ENCODE measurements at places on chromosomes 4 and X.

- DNase-seq = peak; percentile 96
These were observed 96.5 kb upstream of the ESX1 start for GRCh38 chrX:104351173-104351769.

- DNase-seq = no peak
These were observed 74.9 kb downstream of the METTL14 start for GRCh38 chr4:118760092-118760491.

- no peak for DNase-seq
These were observed 129.1 kb downstream of the COL4A6 start for GRCh38 chrX:108309144-108309543.

DNA sequence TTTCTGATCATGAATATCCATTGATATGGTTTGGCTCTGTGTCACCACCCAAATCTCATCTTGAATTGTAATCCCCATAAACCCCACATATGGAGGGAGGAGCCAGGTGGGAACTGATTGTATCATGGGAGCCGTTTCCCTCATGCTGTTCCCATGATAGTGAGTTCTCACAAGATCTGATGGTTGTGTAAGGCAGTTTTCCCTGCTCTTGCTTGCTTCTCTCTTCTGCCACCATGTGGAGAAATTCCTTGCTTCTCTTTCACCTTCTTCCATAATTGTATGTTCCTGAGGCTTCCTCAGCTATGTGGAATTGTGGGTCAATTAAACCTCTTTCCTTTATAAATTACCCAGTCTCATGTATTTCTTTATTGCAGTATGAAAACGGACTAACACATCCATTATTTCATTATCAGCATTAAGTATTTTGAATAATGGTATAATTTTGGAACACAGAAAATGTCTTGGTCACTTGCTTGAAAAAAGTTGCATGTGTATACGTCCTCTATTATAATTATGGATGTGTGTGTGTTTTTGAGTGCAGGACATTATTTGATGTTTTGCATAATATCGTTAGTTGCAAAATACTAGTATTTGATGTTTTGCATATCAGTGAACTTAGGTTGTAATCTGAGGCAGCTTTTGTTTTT, 334.6 kb downstream of the PCDH10 start:
- peak; percentile 60 for DNase-seq

DNA sequence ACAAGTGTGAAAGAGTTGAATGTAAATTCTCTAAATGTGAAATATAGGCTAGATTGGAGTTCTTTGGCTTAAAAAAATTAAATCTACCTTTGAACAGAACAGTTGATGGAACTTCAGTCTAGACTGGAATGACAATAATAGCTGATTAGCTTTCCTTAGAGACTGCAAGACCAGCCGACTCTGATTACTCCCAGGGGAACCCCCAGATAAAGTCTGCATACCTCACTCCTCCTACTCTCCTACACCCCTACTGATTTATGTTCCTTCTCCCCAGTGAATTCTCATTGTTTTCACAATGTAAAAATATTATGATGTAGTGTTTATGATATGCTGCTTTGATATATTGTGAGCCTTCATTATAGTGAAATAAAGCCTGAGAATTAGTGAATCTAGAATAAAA, 241.3 kb downstream of the CFAP299 start:
- peak; percentile 25 for DNase-seq

DNA sequence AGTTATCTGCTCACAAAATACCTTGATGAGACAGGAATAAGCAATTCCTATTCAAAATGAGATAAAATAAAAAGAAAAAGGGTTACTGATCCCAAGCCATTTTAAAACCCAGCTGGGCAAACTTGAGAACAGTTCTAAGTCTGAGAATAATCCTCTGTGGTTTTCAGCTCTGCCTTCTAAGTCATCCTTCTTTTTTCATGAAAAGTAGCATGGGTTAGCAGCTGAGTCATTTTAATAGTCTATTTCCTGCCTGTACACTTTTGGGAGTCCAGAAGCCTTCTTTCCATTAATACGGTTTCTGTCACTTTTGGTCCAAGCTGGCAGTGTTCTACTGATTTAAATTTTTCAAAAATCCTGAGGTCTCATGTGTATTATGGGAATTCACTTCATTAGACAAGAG, 374.3 kb downstream of the IQCM start:
- DNase-seq = peak; percentile 66

DNA sequence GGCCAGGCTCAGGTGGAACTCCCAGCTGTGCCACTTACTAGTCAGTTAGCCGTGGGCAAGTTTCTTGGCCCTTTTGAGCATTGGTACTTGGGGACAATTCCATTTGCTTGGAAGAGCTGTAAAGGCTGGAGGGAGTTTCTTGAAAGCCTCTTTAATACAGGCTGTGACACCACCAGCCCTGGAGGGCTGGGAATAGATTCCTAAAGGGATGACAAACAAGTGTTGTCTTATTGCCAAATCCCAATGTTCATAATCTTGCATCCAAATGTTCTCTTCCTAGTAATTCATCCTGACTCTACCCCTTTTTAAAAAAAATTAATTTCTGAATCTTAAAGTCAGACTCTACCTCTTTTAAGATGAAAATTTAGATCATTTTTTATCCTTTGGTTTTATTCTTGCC, 14.6 kb upstream of the MED28 start:
- DNase-seq = no peak

DNA sequence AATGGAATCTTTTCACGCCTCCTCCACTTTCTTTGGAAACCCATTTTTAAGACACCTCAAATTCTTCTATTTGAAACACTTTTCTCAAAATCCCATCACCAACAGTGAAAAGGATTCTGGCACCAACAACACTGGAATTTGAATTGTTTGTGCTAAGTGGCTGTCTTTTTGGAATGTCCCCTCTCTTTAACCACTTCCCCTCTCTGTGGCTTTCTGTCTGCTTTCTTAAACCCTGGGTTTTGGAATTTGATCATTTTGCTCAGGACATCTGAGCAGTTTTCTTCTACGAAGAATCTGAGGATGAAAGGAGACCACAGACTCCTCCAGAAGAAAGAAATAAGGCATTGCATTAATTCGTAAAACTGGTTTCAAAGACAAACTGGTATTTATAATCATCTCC, 89.0 kb downstream of the MXRA5 start:
- no peak for DNase-seq

- DNase-seq = no peak
These were observed 225.5 kb downstream of the ZNF674 start for GRCh38 chrX:46319750-46320149.

DNA sequence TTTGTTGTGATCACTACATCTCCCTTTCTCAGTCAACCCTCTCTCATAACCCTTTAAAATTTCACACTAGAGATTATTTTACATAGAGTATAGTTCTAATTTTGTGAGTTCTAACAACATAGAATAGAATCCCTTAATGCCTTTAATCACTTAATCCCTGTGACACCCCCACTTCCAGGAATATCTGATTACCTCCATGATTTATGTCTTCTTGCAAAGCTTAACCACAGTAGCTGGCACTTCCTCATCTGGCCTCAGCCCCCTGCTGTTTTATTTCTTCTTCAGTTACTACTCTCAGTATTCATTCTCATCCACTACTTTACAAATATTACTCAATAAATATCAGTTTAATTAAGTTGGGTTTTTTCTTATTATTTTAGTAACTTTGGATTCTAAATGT, 340.9 kb downstream of the CENPC start:
- DNase-seq = no peak

DNA sequence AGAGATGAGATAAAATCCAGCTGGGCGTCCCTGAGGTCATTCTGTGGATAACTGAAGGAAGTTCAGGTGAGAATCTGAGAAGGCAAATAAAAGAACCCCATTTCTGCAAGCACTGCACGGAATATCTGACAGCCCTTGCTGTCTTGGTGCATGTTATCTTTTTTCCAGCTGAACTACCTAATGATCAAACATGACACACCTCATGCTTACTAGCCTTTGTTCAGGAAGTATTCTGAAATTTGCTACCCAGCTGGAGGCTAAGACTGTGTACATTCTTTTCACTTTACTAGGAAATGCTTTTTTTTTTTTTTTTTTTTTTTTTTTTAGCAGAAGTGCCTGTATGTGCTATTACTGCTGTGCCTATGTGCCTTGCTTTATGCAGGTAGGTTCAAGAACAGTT, 718.1 kb downstream of the SMARCA1 start:
- no peak for DNase-seq

GRCh38 chrX:67717571-67717970, 173.8 kb downstream of the AR start:
- DNase-seq = no peak

- DNase-seq = no peak
These were observed 944.7 kb upstream of the NDST4 start for GRCh38 chr4:116058129-116058528.

- DNase-seq = no peak
These were observed 47.0 kb downstream of the SCLT1 start for GRCh38 chr4:129046055-129046959.

DNA sequence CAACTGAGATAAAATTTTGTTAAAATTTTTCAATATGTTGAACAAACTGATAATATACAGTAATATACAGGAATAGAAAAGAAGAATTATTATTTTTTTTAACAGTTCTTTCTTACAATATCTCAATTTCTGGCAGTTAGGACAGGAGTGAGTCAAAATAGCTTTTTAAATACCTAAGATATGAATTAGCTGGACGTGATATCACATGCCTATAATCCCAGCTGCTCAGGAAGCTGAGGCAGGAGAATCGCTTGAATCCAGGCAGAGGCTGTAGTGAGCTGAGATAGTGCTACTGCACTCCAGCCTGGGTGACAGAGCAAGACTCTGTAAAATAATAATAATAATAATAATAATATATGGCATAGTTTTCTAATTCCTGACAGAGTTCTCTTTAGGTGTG, 1039.3 kb downstream of the STPG2 start:
- no peak for DNase-seq

DNA sequence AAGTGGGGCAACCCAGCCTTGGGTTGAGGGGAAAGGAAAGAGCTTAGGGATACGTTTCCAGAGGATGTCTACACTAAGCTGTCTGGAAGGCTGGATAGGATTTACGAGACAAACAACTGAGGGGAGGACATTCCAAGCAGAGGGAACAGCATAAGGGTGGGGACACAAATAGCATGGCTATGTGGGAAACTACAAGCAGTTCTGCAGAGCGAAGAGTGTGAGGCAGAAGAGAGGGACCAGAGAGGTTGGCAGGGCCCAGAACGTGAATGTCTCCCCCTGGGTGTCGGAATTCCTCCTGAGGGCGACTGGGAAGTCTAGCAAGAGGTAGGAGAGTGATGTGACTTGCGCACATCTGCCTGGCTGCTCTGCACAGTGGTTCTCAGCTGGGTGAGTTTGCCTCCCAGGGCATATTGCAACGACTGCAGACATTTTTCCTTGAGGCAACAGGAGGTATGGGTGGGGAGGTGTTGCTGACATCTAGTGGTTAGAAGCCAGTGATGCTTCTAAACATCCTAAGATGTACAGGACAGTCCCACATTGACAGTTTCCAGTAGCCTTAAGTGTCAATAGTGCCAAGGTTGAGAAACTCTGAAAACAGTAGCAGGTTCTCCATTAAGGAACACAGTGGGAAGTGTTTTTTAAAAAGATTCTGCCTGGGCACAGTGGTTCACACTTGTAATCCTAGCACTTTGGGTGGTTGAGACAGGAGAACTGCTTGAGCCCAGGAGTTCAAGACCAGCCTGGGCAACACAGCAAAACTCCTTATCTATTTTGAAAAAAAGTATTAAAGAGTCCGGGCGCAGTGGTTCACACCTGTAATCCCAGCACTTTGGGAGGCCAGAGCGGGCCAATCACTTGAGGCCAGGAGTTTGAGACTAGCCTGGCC, 9.2 kb downstream of the NDUFA1 start:
- DNase-seq = peak; percentile 57

DNA sequence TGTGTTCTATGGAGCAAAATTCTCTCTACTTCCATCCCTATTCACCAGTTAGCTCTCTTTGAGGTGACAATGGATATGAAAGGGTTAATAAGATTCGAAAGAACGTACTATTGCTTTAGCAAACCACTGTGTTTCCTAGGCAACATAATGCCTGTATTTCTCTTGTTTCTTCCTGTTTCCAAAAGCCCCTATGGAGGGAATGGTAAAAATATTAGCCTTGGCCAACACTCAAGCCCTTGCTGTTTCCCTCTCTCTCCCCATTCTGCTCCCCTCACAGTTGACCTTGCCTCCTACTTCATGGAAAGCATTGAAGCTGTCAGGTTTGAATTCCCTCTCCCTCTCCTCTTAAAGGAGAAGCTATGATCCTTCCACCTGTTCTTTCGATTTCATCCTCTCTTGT, 9.6 kb upstream of the PGRMC1 start:
- no peak for DNase-seq

GRCh38 chrX:100048156-100048555, 361.9 kb downstream of the PCDH19 start:
- DNase-seq = no peak

DNA sequence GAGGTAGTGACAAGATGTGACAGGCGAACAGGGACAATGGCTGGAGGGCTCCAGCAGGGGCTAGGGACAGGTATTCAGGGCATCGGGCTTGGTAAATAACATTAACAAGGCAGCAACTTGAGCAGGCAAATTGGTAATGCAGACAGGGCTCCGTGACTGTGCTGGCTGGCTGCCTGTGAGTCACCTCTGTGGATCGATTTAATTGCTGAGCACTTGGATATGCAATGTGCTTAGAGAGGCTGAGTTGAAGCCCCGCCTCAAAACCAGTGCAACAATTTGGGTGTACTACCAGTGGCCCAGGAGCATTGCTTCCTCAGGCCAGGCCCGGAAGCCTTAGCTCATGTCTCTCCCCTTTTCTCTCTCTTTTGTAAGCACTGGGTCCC, 19.5 kb downstream of the CNGA2 start:
- DNase-seq = peak; percentile 26

- DNase-seq = peak; percentile 33
These were observed 108.4 kb downstream of the ANTXR2 start for GRCh38 chr4:79964400-79965211.

DNA sequence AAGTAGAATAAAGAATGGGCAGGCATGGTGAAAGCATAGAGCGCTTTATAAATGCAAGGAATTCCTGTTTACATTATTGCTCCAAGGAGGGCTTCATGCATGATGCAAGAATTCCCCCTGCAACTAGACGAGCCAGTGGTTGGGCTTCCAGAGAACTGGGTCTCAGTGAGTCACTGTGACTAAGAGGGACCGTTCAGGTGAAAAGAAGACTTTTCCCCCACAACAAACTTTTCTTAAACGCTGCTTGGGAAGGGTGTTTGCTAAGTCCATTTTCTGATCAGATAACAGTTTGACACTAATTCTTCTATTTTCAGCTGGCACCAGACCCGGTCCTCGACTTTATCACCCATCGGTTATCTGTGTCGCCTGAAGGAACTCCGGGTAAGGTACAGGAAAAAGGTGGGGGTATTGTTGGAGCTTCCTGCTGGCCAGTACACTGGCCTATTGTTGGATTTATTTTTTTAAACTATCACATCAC, 40.1 kb downstream of the LDB2 start:
- peak; percentile 47 for DNase-seq

GRCh38 chr4:78310007-78310739, 241.4 kb upstream of the ANXA3 start:
- DNase-seq = peak; percentile 31

GRCh38 chr4:73577371-73577770, 42.9 kb downstream of the RASSF6 start:
- DNase-seq = no peak

DNA sequence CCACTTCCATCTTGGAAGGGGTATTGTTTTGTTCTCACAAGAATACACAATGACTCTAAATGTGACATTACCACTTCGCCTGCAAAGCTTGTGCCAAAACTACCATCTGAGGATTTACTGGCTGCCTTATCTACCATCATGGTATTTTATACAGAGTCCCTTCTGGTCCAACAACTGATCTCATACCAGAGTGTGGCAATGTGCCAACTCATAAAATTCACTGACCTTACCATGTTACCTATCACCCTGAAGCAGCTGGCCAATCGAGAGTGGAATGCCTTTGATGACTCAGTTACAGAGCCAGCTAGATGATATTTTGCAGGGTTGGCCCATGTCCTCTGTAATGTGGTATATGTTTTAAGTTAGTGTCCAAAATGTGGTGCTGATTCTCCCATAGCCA, 3.8 kb upstream of the SERPINA7 start:
- peak; percentile 12 for DNase-seq

All from renal cortical epithelial cell (primary cell).